ENCODE measurements at places on chromosomes 7 and 10. TPM values are rescaled to one million over a fixed set of nuclear protein-coding genes. Genes with fewer than 3 reads are reported as not detected.

GRCh38 chr10:61933859-61934555 is 32.5 kb downstream of the ARID5B start:
- DNase-seq, result no peak

Gene STYXL1
- total RNA-seq, result 98.2 TPM

Gene ADAM12
- 16.8 TPM for total RNA-seq

- DNase-seq, result no peak
These were observed 97.2 kb upstream of the LYZL1 start for GRCh38 chr10:29191674-29192073.

DNA sequence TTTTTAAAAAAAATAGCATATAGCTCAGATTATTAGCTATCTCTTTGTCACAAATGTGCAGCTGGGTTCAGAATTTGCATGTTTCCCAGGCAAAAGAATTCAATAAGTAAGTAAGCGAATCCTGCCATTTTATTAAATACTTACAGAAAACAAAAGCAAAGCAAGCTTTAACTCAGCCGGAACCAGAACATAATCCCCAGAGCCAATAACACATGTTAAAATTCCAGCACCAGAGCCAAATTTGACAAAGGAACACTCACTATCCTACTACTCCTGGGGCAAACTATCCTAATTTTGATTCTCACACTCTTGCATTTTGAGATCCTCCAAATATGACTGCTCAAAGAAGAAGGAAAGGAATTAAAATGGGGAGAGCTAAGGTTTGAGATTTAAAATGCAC is 32.6 kb downstream of the LRRTM3 start:
- DNase-seq, result no peak

Gene WASHC2C
- 34.2 TPM for total RNA-seq

DNA sequence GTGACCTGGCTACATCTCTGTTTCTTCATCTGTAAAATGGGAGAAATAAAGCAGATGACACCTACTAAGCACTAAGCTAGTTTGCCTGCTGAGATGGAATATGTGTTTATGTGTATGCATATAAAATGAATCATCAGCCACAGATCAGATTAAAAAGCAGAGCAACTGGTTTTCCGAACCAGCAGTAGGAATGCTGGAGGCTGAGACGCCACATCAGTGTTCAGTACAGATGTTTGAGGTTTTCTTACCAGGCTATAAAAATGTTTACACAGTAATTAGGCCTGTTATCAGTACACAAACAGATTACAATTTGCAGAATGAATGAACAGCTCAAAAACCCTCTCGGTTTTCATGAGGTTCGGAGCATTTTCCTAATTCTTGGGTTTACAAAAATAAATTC is 85.8 kb downstream of the CALN1 start:
- peak; percentile 24 for DNase-seq

Gene TWIST1
- 1.0 TPM for total RNA-seq

Gene ARHGEF5
- 40.0 TPM for total RNA-seq

GRCh38 chr7:296373-296945 is 6.5 kb downstream of the FOXL3 start:
- no peak for DNase-seq

Gene SFTPA1
- not detected for total RNA-seq

Gene ZNF398
- 10.8 TPM for total RNA-seq

DNA sequence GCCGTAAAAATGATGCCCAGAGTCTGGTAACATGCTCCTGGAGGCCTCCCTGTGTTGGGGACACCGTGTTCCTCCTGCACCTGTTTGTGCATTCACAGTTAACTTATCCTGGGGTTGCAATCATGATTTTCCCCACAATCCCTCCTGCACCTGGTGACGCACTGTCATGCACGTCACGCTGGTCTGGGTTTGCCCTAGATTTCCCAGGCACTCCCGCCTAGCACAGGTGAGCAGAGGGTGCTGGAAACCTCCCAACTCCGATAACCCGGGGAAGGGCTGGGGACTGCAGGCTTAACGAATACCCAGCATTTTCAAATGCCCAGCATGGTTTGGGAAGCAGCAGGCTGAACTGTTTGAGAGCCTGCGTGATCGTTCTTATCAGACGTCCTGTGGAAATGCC is 427.1 kb downstream of the TCERG1L start:
- DNase-seq, result no peak

- DNase-seq, result no peak
These were observed 245.6 kb downstream of the SLC25A13 start for GRCh38 chr7:96076350-96076707.

DNA sequence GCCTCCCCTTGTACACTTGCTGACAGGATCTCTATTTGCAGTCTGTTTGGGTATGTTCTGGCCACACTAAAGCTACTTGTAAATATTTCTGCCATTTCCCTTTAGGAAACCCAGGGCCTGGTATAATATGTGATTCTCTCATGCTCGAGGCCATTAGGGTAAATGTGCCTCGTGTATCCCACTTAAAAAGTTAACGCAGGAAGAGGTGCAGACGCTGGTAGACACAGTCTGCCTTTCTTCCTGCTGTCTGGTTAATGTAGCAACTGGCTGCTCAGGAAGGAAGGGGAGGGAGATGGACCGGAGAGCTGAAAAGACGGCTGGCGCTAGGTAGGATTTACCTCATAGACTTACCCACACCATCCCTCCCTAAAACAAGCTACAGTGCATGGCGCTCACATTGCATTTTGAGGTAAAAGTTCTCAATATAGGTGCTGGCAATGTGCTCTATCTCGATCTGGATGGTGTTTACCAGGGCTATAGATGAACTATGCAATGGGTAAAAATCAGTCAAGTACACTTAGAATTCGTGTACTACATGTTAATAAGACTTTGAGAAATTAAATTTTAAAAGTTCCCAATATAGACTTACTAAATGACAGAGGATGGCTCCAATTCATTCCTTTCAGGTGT is 125.9 kb downstream of the JAZF1 start:
- DNase-seq, result no peak

- DNase-seq, result no peak
These were observed 77.9 kb upstream of the RHOBTB1 start for GRCh38 chr10:61021926-61022325.

- no peak for DNase-seq
These were observed 6.6 kb upstream of the RELN start for GRCh38 chr7:103996017-103996551.

Gene ADAM8
- total RNA-seq, result 18.3 TPM

DNA sequence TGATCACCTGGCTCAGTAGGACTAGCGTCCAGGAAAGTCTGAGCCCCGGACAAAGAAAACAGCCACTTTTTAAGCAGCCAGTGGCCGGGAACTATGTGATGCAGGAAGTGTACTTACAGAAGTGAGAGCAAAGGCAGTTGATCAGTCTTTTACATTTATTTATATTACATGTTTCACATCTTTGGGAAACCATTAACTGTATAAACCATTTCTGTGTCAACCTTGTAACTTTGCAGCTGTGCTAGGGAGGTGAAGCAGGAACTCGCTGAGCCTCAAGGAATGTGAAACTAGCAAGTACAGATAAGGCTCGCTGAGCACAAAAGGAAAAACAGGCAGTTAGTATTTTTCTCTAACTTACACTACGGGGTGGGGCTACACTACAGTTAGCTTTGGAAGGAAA is 39.9 kb upstream of the HECW1 start:
- DNase-seq, result no peak

- DNase-seq, result no peak
These were observed 21.3 kb downstream of the ZNF107 start for GRCh38 chr7:64687249-64687648.

- no peak for DNase-seq
These were observed 4.7 kb downstream of the MUC12 start for GRCh38 chr7:100974021-100974420.

- peak; percentile 37 for DNase-seq
These were observed 549.1 kb downstream of the XPNPEP1 start for GRCh38 chr10:109374215-109374614.

- no peak for DNase-seq
These were observed 25.1 kb upstream of the AOAH start for GRCh38 chr7:36749282-36749960.

Gene ALOX5
- 86.8 TPM for total RNA-seq
